ENCODE measurements at places on chromosomes 2 and 18. TPM values are rescaled to one million over a fixed set of nuclear protein-coding genes. Genes with fewer than 3 reads are reported as not detected.

NGEF gene
- 47.0 TPM for total RNA-seq

ECEL1 gene
- total RNA-seq = 0.54 TPM

HRH4 gene
- 0.14 TPM for total RNA-seq

TM4SF20 gene
- 0.59 TPM for total RNA-seq

ACSL3 gene
- total RNA-seq = 81.3 TPM

ABCG8 gene
- total RNA-seq = 0.41 TPM

ACMSD gene
- total RNA-seq = not detected

POLE4 gene
- 30.7 TPM for total RNA-seq

SGO2 gene
- total RNA-seq = 20.5 TPM

DYNAP gene
- total RNA-seq = not detected

RMDN2 gene
- 7.6 TPM for total RNA-seq

EML6 gene
- 18.4 TPM for total RNA-seq

CDH7 gene
- 33.1 TPM for total RNA-seq

RAD51AP2 gene
- 0.81 TPM for total RNA-seq

GKN2 gene
- 0.27 TPM for total RNA-seq

TMEM198 gene
- total RNA-seq = 28.8 TPM
